ENCODE measurements at places on chromosomes 7 and 10.

- no peak for DNase-seq
Observed at GRCh38 chr7:91280185-91280584, 16.0 kb downstream of the FZD1 start.

DNA sequence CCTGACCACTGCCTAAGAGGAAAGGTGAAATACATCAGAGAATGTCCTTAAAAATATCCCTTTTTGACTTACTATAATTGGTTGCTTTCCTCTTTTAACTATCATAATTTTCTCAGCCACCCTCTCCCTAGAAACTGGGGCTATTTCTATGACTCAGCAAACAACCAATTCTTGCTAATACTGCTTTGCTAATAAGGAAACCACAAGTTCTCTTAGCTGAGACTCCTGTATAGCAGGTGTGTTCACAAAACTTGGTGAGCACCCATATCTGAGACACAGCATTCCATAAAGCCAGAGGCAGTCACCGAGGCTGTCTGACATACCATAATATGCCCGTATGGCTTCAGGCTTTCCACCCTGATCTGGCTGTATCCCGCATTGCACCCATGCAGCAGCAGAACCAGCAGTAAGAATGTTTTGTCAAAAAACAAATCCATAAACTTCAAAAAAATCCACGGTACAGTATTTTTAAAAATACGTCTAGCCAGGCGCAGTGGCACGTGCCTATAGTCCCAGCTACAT, 191.7 kb upstream of the C7orf33 start:
- DNase-seq, result no peak

DNA sequence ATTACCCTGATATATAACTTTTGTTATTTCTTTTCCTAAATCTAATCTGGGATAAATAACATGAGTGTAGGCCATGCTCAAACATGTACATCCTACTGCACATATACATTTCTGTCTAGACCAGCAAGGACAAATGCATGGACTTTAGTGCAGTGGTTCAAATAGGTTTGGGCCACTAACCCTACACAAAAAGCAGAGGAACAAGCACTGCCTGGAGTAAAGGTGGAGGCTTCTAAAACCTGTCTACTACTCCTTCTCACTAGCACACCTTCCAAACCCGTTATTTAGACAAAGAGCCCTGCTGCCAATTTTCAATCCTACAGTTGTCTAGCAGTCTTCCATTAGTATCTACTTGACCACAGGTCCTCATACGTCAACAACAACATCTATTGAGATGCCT, 34.8 kb downstream of the SGCE start:
- DNase-seq, result no peak

GRCh38 chr7:50266635-50267386, 37.7 kb upstream of the IKZF1 start:
- DNase-seq, result peak; percentile 84

DNA sequence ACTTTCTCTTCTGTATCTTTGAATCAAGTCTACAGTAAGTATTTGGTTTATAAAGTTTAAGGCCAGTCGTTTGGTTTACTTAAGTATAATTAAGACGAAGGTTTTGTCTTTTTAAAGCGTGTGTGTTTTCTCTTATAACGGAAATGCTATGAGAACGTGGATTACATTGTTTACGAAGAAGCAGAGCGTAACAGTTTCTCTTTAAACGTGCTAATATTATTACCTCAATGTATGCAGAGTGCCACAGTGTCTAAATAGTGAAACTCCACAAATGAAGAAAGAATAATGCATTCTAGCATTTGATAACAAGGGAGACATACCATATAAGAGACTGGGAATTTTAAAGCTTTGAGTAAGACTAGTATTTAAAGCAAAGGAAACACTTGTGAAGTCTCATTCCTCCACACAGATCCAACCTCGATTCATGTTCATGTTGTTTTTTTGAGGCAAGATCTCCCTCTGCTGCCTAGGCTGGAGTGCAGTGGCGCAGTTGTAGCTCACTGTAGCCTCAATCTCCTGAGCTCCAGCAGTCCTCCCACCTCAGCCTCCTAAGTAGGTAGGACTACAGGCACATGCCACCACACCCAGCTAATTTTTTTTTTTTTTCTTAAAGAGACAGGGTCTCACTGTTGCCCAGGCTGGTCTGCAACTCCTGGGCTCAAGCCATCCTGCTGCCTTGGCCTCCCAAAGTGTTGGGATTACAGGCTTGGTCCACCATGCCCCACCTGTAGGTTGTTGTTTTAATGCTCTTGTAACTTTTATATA, 75.1 kb downstream of the ANKRD61 start:
- peak; percentile 27 for DNase-seq

DNA sequence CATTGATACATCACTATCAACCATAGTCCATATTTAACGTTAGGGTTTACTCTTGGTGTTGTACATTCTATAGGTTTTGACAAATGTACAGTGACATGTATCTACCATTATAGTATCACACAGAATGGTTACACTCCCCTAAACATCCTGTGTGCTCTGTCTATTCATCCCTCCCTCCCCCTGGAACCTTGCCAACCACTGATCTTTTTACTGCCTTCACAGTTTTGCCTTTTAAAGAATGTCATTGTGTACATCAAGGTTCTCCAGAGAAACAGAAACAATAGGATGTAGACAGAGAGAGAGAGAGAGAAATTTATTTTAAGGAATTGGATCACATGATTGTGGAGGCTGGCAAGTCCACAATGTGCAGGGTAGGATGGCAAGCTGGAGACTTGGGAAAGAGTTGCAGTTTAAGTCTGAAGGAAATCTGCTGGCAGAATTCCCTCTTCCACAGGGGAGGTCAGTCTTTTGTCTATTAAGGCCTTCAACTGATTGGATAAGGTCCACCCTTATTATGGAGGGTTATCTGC, 45.1 kb upstream of the CCNJ start:
- DNase-seq, result no peak

DNA sequence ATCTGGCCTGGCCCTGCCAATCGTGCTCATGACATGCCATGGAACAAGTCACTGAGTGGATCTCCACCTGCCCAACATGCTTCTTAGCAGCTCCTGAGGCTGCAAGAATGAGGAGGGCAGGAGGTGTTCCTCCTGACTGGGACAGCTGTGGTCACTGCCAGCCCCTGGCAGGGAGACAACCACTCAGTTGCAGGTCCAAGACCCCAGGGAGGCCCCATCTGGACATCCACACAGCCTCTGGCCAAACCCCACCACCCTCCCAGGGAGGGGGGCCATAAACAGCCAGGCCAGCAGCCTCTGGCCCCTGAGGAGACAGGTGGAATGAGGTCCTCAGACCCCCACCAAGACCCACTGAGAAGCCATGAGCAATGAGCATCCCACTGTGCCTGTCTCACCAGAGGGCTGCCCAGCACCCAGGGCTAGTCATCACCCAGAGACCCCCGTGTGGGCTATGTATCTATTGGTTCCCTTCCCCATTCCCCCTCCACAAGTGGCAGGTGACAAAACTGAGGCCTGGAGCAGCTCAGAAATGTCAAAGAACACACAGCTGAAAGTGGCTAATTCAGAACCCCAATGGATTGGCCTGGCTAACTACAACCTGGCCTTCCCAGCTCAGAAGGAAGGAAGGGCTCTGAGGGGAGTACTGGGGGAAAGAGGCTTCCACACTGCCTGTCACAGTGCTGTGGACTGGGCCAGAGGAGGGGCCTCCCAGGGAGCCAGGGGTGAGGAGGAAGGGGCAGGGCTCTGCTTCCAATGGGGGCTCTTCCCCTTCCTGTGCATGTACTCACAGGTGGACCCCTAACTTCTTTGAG, 3.0 kb downstream of the GPRIN2 start:
- no peak for DNase-seq

DNA sequence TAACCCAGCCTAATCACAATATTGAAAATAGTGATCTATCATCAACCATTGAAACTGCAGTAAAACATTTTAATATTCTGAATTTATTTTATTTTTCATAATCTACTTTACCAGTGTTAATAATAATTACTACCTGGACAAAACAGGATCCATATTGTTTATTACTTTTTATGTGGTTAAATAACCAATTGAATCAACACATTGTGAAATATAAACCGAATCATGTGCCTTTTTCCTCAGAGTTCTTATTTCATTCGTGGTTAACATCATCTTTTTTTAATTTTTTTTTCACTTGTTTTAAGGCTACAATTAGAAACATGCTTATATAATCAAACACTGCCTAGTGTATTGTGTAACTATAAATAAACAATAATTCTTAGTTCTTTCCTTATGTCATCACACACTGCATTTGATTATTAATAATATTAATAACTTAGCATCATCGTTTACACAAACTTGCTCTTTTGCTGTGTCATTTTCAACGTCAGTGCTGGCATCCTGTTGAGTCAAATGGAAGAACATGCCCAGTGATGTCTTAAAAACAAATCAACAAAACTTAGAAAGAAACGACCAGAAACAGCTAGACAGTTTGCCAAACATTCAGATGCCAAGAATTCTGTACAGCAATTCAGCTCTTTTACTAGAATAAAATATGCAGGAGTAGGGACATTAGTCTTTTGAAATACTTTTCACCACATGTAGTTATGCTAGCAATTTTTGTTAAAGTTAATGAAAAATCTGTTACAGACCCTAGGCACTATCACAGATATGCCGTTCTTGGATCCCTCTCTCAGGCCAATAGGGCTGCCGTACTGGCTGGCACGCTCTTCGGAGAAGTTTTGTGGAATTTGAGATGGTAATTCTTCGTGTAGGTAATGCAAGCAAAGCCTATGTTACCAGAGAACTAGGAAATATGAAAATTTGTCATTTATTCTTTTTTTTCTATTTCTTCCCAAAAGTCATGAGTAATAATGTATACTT, 330.4 kb upstream of the SEMA3A start:
- no peak for DNase-seq

- DNase-seq, result no peak
Observed at GRCh38 chr7:2471022-2471329, 5.2 kb downstream of the GRIFIN start.

- no peak for DNase-seq
Observed at GRCh38 chr10:132465889-132466519, 69.0 kb downstream of the PWWP2B start.

DNA sequence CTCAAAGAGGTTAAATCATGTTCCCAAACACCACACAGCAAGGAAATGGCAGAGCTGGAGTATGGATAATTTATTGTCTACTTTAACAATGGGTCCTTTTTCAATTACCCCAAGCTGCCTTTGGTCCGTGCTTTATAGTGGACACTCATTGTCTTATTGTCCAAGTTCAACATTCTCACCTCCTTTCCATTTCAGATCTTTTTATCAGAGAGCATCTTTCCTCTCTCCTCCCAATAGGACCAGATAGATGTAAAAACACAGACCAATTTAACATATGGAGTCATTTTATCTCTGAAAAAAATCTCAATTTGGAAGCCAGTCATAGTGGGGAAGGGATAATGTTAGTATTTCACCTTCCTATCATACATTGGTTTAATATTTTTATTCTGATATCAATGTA, 83.5 kb upstream of the WAC start:
- DNase-seq, result no peak

GRCh38 chr10:125294109-125294508, 133.7 kb upstream of the CTBP2 start:
- no peak for DNase-seq

DNA sequence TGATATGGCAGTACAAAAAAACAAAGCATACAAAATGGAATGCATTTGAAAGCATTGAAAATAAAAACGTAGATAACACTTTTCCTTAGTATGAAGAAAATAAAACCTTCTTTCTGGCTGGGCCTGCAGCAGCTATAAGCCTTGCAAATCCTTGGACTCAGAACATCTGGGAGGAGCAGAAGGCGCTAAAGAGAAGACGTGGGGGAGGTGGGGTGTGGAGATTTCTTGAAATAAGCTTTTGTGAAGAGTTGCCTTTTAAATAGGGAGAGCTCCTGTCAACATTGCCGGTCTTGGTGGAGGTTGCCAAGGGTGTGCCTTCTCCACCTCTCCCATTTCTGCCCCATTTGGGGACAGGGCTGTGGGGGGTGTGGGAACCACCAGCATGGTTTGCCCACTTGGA, 128.7 kb downstream of the TMEM178B start:
- no peak for DNase-seq

DNA sequence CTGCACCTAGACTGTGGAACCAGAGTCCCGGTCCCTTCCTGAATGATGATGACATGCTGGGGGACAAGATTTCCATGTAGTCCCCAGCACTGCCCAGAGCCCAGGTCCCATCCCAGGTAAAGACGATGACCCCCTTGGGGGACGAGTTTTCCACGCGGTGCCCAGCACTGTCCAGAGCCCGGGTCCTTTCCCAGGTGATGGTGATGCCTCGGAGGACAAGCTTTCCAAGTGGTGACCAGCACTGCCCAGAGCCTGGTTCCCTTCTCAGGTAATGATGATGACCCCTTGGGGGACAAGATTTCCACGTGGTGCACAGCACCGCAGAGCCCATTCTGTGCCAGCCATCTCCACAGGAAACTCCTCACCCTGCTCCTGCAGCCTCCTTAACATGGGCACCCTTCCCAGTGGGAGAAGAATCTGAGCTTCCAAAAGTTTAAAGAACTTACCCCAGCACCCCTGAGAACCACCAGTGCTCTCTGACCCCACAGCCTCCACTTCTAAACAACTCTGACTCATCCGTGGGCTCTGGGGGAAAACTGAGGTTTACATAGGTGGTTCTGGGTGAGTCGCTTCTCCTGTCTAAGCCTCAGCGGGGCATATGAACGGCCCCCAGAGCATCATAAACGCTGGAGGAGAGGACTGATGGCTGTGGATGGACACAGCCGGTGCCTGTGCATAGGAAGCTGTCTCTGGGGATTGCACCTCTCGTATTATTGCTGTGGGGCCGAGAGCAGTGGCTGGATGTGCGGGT, 233.2 kb downstream of the TCERG1L start:
- DNase-seq, result no peak

DNA sequence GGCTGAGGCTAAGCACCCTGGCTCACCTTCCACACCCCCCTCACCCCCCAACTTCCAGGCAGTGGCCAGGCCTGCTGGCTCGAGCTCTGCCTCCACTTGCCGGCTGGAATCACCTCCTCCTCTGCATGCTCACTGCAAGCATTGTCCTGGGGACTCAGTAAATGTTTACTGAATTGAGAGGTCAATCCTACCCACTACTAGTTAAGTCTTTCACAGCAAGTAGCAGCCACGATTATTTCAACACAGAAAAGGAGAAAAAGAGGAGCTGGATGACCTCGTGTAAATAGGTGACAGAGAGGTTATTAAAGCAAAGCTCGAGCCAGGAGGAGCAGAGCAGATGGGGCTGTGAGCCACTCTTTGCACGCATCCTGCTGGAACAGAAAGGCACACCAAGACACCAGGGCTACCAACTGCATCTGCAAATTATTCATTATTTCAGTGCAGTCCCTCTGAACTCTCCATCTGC, 32.1 kb downstream of the HIPK2 start:
- DNase-seq, result no peak

- no peak for DNase-seq
Observed at GRCh38 chr7:151204383-151205032, 5.8 kb downstream of the H2BK1 start.

Data from stimulated activated CD4-positive, alpha-beta T cell treated with anti-CD3 and anti-CD28 coated beads, Interleukin-4, amount 100 ng/mL, for 4 hours (primary cell).